ENCODE measurements at places on chromosomes 2 and 18.

- no peak for DNase-seq
These were observed 61.0 kb downstream of the ERBB4 start for GRCh38 chr2:212477571-212477970.

DNA sequence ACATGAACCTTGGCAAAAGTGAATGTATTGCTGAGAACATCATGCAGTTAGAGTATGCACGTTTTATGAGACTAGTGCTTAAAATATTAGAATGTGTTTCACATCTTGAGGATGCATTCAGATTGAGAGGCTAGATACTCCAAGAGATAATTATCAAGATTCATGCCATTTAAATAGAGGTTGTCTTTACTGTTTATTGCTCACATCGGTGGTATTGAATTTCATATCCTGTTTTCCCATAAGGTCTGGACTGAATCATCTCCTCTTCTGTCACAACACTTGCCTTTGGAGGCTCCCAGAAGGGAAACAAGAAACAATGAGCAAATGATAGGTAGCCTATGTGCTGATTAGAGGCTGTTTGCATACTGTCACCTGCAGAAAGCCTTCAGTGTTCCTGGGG lies 83.8 kb downstream of the CLHC1 start:
- peak; percentile 85 for DNase-seq

- DNase-seq = no peak
These were observed 865.5 kb downstream of the DSC3 start for GRCh38 chr18:30177056-30177455.

DNA sequence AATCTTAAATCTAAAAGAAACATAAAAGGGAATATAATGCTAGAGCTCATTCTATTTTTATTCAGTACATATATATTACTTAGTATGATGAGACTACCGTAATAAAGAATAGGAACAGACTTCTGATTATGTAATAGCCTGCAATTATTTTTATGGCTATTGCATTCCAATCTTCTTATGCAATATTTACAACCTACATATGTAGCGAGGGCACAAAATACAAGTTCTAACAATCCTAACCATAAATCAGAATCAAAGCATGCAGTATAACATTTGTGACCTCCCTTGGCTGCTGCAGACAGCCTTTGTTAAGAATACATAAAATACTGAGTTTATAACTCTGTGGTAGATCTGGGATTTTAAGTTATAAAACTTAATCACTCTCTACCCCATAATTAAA lies 177.6 kb downstream of the BABAM2 start:
- DNase-seq = no peak
